Femur (tissue), 1 donor: ENCODE measurements at places on chromosomes 2 and 18.

- DNase-seq: no peak
Observed at GRCh38 chr18:51933903-51934302, 406.1 kb upstream of the DCC start.

DNA sequence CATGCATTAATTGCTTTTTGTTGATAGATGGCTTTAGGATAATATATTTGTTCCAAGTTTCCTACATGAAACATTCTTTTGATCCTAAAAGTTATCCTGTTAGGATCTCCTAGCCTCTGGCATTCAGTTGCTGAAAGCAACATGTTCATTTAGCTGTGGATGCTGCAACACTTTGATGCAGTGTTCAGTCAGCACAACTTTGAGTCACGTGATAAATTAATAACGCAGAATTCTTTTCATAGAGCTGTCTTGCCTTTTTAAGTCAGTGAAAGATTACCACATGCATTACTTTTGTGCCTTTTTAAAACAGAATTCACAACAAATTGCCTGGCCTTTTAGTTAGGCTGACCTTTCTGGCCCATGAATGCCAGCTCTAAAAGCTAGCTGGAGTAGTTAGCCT lies 1467.9 kb upstream of the ZEB2 start:
- DNase-seq: no peak

GRCh38 chr2:68764806-68765311 lies 30.2 kb downstream of the ARHGAP25 start:
- no peak for DNase-seq

DNA sequence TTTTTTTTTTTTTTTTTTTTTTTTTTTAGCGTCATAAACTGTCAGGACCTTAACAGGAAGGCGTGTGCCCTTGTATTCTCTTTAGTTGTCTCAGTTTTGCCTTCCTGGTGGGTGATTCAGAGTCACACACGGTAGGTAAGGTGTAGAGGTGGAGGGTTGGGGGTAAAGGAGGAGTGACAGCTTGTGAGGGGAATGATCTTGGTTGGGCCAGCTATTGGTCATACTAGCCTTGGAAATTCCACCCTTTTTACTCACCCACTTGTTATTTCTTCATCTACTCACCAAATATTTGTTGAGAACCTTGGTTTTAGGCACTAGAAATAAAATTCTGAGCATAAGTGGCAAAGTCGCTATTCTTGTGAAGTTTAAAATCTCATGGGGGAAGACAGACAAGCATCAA lies 22.2 kb downstream of the SMIM21 start:
- DNase-seq: no peak
